ENCODE measurements at places on chromosomes 1 and 21. TPM values are rescaled to one million over a fixed set of nuclear protein-coding genes. Genes with fewer than 3 reads are reported as not detected.

DNA sequence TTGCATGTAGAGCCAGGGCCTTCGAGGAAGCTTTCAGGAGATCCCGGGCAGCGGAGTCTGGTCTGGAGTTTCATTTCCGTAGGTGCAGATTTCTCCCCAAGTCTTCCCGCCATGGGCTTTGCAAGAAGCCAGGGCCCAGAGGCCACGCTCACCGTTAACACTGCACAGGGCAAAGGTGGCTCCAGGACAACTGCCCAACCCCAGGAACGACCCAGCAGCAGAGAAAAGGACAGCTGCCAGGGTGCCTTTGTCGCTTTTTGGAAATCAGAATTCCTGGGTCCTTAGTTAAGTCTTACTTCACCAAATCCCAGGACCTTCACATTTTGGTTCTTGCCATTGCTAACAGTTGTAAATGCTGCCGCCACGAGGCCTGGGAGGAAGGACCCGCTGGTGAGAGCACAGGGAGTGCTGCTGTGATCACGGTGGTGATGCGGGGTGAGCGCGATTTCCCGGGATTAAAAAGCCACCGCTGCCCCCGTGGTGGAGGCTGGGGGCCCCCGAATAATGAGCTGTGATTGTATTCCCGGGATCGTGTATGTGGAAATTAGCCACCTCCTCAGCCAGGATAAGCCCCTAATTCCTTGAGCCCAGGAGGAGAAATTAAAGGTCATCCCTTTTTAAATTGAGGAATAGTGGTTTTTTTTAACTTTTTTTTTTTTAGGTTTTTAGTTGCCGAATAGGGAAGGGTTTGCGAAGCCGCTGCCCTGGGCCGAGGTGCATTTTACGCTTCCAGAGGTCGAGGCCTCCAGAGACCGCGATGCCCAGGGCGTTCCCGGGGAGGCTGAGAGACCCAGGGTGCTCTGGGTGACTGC lies 8.2 kb downstream of the SIM2 start:
- no peak overlapping the region for H3K27ac ChIP-seq
- peak overlapping the region; percentile 72 for H3K4me3 ChIP-seq
- peaks cover 24% of the 10 kb centered on the region for H3K4me1 ChIP-seq
- H3K27me3 ChIP-seq, result peaks cover 42% of the 10 kb centered on the region
- H3K36me3 ChIP-seq, result no peaks in the 10 kb centered on the region
- DNase-seq, result peak; percentile 62

LAMB3 gene
- total RNA-seq, result 0.54 TPM

GRCh38 chr21:28885853-28886177 lies 106.9 kb downstream of the LTN1 start:
- H3K27ac ChIP-seq, result no peak overlapping the region
- H3K36me3 ChIP-seq, result no peaks in the 10 kb centered on the region
- H3K4me3 ChIP-seq, result peak overlapping the region; percentile 96
- H3K4me1 ChIP-seq, result peaks cover 2% of the 10 kb centered on the region
- DNase-seq, result no peak

DNA sequence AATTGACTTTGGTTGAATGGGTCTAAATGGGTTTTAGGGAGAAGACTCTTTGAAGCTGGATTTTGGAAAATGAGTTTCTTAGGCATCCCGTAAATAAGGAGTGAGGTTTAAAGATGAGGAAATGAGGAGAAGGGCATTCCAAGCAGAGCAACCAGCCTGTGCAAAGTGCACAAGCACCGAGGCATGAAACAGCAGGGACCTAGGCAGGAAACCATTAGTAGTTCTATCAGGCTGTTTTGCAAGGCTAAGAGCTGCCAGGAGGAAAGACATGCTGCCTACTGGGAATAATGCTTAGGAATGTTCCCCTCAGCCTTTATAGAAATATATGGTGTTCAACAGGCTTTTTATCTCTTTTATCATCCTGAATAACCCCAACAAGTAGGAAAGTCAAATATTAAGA lies 153.1 kb upstream of the FGGY start:
- no peaks in the 10 kb centered on the region for H3K36me3 ChIP-seq
- DNase-seq, result no peak
- peaks cover 6% of the 10 kb centered on the region for H3K4me1 ChIP-seq
- H3K27me3 ChIP-seq, result peaks cover 4% of the 10 kb centered on the region
- no peak overlapping the region for H3K4me3 ChIP-seq
- H3K27ac ChIP-seq, result no peak overlapping the region

DNA sequence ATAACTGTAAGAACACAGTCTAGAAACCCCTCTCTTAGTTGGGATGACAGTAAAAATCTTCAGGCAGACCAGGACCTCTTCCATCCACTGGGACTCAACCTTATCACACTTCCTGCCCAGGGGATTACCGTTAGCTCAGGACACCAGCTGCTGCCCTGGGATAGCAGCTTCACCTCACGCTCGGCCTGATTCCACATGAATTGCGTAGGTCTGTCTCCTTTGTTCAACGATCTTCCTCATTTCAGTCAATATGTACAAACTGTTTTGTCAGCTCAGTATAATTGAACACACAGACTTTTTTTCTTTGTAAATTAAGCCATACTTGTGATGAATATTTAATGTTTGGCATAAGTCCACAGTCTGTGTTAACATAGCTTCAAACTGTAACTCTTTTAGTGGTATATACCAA lies 290.4 kb downstream of the GRIK1 start:
- DNase-seq, result peak; percentile 56
- peak overlapping the region; percentile 90 for H3K27ac ChIP-seq
- peak overlapping the region; percentile 43 for H3K4me3 ChIP-seq
- peaks cover 37% of the 10 kb centered on the region for H3K4me1 ChIP-seq
- H3K36me3 ChIP-seq, result no peaks in the 10 kb centered on the region

- peak; percentile 55 for DNase-seq
- no peaks in the 10 kb centered on the region for H3K36me3 ChIP-seq
- peak overlapping the region; percentile 41 for H3K4me3 ChIP-seq
These were observed 71.4 kb upstream of the GCLM start for GRCh38 chr1:93980320-93981273.

- peaks cover 5% of the 10 kb centered on the region for H3K27me3 ChIP-seq
- H3K36me3 ChIP-seq, result no peaks in the 10 kb centered on the region
- no peak for DNase-seq
- no peak overlapping the region for H3K27ac ChIP-seq
- H3K4me3 ChIP-seq, result no peak overlapping the region
These were observed 114.0 kb upstream of the APP start for GRCh38 chr21:26284531-26284930.
